H1 (cell line): ENCODE measurements at places on chromosomes 7 and 10. TPM values are rescaled to one million over a fixed set of nuclear protein-coding genes. Genes with fewer than 3 reads are reported as not detected.

DNA sequence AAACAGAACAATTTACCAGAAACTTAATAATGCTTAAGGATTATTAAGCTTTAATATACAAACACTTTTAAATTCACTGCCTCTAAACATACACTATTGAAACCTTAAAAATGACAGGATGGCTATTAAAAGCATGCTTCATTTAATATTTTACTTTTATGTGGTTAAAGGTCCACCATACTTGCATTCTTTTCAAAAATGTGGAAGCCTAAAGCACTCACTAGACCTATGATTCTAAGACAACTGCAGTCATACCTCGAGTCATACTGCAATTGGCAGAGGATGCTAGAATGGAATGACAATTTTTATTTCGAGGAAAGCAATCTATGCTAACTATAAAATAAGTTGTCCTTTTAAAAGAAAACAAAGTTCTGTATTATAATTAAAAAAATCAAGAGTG, 85.3 kb downstream of the PIP4K2A start:
- no peak for DNase-seq

GRCh38 chr10:63767138-63767801, 246.1 kb downstream of the REEP3 start:
- no peak for DNase-seq

DNA sequence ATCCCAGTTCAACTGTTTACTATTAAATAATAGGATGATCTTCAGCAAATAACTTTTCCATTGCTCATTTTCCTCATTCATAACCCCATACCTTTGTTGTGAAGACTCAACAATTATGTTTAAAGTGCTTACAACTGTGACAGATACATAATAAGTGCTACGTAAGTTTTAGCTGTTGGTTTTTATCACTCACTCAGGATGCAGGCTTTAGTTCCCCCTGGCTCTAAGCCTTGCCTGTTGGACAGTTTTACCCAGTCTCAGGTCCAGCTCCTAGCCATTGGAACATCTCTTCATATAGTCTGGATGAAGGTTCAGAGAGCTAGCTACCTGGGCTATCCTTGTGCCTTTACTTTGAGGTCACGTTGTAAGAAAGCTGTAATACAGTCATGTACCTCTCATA, 353.2 kb downstream of the CRPPA start:
- no peak for DNase-seq

GDF2 gene
- not detected in 2 replicates for polyA plus RNA-seq

NUTM2E gene
- polyA plus RNA-seq = 0.02 TPM in 1 of 2 replicates, not detected in the other

DNA sequence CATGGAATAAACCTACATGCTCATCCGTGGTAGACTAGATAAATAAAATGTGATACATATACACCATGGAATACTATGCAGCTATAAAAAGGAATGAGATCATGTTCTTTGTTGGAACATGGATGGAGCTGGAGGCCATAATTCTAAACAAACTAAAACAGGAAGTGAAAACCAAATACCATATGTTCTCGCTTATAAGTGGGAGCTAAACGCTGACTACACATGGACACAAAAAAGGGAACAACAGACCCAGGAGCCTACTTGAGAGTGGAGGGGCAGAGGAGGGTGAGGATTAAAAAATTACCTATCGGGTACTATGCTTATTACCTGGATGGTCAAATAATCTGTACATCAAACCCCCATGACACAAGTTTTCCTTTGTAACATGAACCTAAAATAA, 68.7 kb upstream of the SEC61G start:
- DNase-seq = no peak

GRCh38 chr10:128054163-128054970, 71.9 kb downstream of the MKI67 start:
- DNase-seq = no peak

- no peak for DNase-seq
Observed at GRCh38 chr10:112467541-112468075, 20.6 kb downstream of the VTI1A start.

DNA sequence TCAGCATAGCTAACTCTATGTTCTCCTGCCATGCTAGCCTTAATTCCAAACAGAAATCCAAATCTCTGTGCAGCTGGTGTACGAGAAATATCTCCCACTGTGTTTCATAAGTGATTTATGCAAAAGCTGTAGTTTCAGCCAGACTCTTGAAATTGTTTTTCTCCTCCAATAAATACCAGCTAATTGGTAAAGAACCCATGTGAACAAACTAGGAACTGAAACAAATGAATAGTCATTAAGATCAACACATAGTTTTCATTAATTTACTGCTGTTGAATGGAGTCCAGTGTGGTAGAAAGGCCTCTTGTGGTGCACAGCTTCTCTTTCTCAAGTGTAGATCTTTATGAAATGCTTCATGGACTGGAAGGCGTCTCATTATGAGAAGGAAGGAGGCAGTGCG, 18.4 kb downstream of the PPP1R17 start:
- DNase-seq = no peak

DNA sequence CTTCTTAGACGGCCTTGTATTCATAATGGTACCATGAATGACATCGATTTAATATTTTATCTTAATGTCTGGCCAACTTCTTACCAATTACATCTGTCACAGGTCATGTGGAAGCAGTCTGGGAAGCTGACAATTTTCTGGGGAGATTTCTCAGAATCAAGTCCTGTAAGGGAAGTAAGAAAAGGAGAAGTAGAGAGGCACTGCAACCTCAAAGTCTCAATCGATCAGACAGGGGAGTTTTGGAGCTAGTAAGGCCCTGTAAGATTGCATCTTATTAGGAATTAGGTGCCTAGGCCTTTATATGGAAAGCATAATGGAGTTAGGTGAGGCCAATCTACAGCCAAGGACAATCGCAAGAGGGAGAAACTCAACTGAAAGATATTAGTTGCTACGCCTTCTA, 694.6 kb upstream of the SORCS1 start:
- no peak for DNase-seq

DNA sequence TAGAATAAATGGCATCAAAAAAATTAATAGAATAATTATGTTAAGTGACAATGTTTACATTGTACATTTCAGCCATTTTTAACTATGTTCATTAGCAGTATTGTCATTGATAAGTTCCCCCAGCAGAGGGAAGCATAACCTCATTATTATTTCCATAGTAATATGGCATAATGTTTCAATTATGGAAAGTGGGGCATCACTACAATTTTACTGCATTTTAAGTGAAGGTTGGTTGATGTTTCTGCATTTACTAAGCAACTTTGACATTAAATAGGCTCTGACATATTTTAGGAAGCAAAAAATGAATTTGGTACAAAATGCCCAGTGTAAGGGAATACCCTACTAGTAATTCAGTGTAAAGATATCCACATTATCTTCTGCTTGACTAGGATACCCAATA, 218.3 kb downstream of the SEMA3A start:
- no peak for DNase-seq

FBXL13 gene
- 1.1 and 1.2 TPM in 2 replicates for polyA plus RNA-seq

PARD3 gene
- 14.3 and 19.7 TPM in 2 replicates for polyA plus RNA-seq
